ENCODE measurements at places on chromosomes 1 and 21. TPM values are rescaled to one million over a fixed set of nuclear protein-coding genes. Genes with fewer than 3 reads are reported as not detected.

- no peak for DNase-seq
Measured at GRCh38 chr1:208252836-208253576, 8.8 kb upstream of the PLXNA2 start.

GRCh38 chr1:51305371-51305823, 25.0 kb downstream of the TTC39A start:
- no peak for DNase-seq

DNA sequence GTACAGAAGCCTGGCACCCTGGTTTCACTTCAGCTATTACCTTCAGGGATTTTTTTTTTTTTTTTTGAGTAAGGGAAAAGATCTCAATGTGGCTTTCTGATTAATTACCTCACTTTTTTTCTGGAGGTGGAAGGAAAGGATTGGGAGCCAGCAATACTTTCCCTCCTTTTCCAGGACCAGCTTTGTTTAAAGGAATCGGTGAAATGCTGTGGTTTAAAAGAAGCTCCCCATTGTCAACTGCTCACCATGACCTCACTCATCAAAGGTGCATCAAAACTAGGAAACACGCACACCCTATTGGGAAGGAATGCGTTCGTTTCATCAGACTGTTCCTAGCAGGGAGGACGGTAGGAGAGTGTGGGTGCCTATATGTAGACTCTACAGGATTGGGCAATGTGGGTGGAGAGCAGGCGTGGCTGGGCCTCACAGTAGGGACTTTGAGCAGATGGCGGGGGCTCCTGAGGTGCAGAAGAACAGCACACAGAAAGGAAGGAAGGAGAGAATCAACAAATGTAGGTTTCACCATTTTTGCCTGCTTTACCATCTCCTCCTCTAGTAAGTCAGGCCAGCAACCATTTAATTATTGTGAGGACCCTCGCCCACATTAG, 13.0 kb downstream of the PHGDH start:
- DNase-seq: no peak

The LMX1A gene
- 0.12 TPM for total RNA-seq

DNA sequence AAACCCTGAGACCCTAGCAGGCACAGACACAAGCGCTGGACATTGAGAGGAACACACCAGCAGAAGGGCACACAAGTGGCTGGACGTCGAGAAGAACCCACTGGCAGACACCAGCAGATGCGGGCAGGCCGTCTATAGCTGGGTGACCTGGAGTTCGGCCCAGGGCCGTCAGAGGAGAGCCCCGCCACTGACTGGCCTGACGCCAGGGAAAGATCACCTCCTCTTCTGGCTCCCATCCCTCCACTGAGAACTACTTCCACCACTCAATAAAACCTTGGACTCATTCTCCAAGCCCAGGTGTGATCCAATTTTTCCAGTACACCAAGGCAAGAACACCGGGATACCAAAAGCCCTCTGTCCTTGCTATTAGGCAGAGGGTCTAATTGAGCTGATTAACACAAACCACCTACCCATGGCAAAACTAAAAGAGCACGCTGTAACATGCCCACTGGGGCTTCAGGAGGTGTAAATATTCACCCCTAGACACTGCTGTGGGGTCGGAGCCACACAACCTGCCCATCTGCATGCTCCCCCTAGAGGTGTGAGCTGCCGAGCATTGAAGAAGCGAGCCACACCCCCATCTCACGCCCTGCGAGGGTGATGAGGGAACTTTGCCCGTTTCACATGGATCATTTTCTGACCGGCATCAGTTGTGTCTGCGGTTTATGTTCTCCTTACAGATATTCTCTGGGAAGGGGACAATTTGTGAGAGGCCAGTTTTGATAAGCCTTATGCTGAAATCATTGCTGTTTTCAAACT, 104.8 kb downstream of the HLX start:
- DNase-seq: no peak

GRCh38 chr21:42463861-42464515, 32.0 kb downstream of the RSPH1 start:
- no peak for DNase-seq

DNA sequence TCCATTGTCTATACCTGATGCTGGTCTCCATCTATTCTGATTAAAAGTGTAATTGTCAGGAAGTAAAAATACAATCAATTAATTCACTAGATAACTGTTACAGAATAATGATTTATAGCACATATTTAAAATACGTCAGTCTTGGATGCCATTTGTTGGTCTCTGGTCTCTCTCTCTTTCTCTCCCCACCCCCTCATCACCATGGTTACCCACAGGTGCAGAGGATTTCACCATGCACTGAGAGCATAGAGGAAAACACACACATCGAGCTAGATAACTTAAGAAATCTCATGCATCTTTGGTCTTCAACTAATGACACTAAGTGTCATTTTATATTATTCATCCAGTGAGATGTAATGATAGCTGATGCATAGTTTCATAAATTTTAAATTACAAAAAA, 33.4 kb downstream of the LRRC53 start:
- DNase-seq: no peak

- no peak for DNase-seq
Measured at GRCh38 chr1:29210278-29211085, 20.3 kb downstream of the MECR start.

GRCh38 chr1:172895050-172895460, 155.7 kb downstream of the TNFSF18 start:
- no peak for DNase-seq

GRCh38 chr1:169570172-169570574, 16.1 kb downstream of the F5 start:
- no peak for DNase-seq

The STIL gene
- total RNA-seq: 3.1 TPM
